Breast epithelium (tissue), 4 donors: ENCODE measurements at places on chromosomes 7 and 10.

DNA sequence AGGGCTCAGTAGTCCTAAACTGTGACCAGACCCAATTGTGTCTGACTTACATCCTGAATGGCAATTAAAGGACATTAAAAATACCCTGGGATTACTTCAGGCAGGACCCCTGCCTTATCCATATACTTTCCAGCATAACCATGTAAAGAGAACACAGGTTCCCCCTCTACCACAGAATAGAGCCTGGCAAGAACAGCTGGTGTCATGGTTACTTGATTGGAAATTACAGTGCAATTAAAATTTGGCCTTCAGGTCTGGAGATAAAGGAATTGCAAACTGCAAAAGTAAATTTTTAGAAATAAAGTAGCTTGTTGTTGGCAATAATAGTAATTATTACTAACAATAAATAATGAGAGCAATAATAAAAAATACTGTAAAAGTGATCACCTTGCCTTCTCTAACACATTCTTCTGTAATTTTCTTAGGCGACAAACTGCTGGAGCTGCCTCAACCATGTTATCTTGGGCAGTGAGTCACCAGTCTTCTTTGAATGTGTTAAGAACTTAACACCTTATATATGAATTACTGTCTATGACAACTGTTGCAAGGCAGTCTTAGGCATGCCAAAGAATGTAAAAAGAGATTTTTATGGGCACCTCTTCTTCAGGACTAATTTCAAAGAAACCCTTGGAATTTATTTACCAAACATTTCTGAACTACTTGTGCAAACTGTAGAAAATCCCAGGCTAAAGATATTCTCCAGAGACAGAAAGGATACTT, 53.7 kb downstream of the HIBADH start:
- DNase-seq: no peak

GRCh38 chr10:110510086-110510485, 12.4 kb downstream of the DUSP5 start:
- DNase-seq: no peak

- no peak for DNase-seq
Measured at GRCh38 chr7:151265351-151265931, 16.9 kb upstream of the SMARCD3 start.

DNA sequence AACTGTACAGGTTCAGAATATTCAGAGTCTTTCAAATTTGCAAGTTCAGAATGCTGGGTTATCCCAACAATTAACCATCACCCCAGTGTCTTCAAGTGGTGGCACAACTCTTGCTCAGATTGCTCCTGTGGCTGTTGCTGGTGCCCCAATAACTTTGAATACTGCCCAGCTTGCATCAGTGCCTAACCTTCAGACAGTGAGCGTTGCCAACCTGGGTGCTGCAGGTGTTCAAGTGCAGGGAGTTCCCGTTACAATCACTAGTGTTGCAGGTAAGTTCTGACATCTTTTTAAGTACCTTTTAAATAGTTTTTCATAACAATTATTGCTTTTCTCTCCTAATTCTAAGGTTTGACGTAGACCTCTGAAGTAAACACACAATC, 2.7 kb downstream of the SP4 start:
- no peak for DNase-seq

DNA sequence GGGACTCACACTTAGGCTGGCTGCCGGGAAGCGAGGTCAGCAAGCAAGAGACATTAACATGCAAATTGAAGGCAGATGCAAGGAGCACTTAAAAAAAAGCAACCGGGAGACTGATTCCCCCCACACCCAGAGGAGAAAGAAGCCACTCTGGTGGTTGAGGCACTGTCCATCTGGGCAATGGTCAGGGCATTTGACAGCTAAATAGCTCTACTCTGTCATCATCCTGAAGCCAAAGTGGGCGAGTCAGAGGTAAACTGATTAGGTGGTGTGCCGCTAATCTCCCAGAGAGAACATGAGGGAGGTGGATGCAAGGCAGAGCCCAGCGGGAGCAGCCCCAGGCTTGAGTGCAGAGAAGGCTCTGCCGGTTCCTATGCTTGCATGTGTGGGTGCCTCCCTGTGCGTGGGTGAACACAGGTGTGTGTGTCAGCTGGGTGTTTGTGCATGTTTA, 100.6 kb downstream of the PLXNA4 start:
- no peak for DNase-seq

- DNase-seq: no peak
Measured at GRCh38 chr7:131203291-131203976, 124.2 kb upstream of the MKLN1 start.

DNA sequence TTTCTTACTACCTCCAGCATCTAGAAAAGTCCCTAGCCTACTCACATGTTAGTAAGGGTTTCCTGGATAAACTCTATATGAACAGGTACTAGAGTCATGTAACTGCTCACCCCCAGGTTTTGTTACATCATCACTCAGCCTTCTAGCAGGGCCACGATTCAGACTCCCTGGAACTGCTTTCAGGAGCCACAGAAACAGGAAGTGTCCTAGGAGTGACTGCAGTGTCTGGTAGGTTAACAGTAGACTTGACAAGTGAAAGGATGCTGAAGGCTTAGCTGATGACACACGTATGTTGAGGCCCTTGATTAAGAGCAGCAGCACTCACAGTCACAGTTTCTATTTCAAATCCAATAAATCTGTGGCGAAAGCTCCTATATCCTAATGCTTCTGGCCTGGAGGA, 101.2 kb downstream of the DNMBP start:
- no peak for DNase-seq

- DNase-seq: no peak
Measured at GRCh38 chr7:51314726-51315125, 1.9 kb downstream of the COBL start.

GRCh38 chr10:107576746-107577145, 412.2 kb upstream of the SORCS1 start:
- DNase-seq: no peak

DNA sequence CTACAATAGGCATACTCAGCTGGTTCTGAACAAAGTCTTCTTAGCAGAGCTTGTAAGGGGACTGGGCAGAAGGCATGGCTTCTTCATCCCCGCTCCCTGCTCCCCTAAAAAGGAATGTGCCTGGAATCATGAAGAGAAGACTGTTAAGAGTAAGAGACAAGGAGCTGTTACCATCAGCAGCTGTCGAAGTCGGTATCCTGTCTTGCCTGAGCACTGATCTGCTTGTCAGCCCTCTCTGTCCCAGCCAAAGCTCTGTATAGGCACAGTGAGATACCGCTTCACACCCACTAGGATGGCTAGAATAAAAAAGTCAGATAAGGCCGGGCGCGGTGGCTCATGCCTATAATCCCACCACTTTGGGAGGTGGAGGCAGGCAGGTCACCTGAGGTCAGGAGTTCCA, 2.4 kb downstream of the ABLIM1 start:
- no peak for DNase-seq

- DNase-seq: no peak
Measured at GRCh38 chr7:7642081-7642480, 1.5 kb downstream of the UMAD1 start.

- no peak for DNase-seq
Measured at GRCh38 chr10:110850099-110850498, 21.6 kb upstream of the PDCD4 start.

GRCh38 chr10:113099431-113100183, 149.6 kb downstream of the TCF7L2 start:
- DNase-seq: no peak

DNA sequence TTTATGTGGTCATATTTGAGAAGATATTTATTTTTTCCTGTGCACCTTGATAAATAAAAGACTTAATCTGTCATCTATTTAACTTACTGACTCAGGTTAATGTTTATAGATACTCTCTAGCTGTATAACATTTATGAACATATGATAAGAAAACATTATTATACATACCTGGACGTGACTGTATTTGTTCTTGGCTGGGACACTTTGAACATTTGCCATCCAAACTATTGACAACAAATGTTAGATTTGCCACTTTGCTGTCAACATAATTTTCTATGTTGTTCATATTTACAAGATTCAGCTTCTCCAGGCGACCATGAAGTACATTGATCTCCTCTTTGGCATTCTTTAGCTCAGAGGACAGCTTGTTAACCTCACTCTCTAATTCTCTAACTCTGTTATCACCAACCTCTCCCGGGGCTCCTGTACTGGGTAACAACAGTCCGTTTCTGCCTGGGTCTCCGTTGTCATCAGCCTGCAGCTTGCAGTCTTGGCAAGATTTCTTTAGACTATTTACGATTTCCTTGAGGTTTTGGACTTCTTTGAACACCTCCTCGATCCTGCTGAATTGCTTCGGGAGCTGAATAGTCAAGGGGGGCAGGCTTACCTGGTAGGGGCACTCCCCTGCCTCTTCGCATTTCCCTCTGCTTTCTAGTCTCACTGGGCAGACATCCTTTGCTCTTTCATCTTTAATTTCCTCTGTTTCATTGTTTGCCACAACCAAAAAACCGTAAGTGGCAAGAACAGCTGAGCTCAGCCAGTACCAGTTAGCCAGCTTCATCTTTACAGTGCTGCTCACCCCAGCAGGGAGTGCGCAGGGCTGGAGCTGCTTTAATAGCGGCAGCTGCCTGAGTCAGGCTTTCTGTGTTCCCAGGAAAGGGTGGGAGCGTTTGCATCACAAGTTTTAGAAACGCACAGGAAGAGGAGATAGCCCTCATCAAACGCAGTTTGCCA, at the start of gene FGL2:
TSS of gene FGL2 (minus strand) at position 807 of the 954 bp plus-strand sequence. CDS start at position 781, 26 bp downstream.
- no peak for DNase-seq

DNA sequence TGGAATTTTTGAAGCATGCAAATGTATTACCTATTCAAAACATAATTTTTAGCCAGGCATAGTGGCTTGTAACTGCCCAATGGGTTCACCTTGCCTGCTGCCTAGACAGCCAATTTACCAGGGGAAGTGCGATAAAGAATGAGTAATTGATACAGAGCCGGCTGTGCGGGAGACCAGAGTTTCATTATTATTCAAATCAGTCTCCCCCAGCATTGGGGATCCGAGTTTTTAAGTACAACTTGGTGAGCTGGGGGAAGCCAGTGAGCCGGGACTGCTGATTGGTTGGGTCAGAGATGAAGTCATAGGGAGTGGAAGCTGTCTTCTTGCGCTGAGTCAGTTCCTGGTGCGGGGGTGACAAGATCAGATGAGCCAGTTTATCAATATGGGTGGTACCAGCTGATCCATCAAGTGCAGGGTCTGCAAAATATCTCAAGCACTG, 29.1 kb upstream of the NRBF2 start:
- DNase-seq: no peak

DNA sequence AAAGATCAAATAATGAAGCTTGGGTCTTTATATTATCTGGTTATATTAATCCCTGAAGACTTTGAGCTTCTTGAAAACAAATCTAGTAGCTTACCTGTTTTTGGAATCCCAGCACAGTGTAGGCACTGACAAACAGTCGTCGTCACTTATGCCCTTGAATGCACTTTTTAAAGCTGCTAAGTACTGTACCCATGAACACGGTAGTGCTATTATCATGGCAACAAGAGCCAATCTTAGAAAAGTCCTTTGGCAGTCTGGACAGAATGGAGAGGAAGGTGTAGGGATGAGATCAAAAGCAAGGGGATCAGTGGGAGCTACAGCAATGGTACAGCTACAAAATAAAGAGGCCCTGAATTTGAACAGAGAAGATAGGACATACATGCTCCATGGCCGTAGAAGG, 9.4 kb downstream of the SLC25A13 start:
- DNase-seq: no peak

- no peak for DNase-seq
Measured at GRCh38 chr7:34042406-34042805, 137.1 kb downstream of the BMPER start.

- DNase-seq: no peak
Measured at GRCh38 chr10:84360637-84361365, 32.4 kb downstream of the CCSER2 start.

DNA sequence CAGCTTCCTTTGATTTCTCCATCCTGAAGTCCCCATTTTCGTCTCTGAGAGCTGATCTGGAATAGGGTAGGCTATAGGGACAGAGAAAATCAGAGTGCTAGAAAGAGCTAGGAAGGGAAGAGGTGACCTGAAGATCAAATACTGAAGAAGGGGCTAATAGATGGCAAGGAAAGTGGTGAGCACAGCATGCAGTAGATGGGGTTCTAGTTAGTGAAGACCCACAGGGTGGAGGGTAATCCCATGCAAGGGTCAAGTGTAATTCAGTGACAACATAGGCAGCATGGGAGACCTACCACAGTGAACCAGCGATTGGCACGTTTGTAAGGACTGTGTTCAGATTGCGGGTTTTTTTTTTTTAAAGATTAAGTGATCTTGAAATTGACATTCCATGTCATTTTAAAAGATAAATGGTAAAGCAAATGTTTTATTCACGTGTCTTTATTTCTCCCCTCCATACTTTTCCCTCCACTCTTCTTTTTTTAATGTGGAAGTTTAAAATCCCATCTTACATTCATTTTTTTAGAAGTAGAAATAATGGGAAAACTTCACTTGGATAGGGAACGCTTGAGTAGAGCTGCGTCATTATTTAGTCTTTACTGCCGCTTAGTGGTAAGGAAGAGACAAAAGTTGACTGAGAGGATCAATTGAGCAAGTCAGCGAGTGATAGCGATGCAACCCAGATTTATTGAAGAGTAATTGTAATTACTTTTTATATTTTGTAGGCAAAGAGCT, 21.0 kb upstream of the ABI1 start:
- DNase-seq: no peak

DNA sequence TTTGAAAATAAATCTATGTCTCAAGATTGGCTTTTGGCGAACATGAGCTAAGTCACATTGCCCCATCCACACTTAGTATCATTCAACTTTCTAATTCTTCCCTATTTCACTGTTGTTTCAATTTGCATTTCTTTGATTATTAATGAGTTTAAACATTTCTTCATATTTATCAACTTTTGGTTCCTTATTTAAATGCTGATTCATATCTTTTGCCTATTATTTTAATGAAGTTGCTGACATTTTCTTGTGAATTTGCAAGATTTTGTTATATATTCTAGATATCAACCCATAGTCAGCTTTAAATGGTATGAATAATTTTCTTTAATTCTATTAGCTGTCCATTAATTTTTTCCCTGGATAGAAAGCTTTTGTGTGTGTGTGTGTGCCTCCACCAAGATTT, 14.4 kb upstream of the TSGA13 start:
- DNase-seq: no peak

DNA sequence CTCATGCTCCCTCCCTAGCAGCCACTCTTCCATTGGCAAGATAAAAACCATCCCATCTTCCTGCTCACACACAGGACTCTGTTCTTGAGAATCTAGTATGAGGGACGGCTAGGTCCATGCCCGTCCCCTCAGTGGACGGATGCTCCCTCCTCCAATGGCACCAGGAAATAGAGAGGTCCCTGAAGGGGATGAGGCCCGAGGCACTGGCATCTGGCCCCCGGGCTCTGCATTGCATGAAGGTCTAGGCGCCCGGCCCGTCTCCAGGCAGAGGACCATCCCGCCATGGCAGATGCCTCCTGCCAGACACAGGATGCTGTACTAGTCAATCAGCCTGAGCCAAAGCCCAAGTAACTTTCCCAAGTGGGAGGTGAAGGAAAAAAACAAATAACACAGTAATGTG, 15.0 kb downstream of the PRKAG2 start:
- no peak for DNase-seq

- DNase-seq: no peak
Measured at GRCh38 chr10:22976534-22976933, 48.7 kb downstream of the ARMC3 start.

GRCh38 chr7:138512092-138512858, 52.2 kb downstream of the TRIM24 start:
- DNase-seq: no peak
